ENCODE measurements at places on chromosomes 11 and 22. TPM values are rescaled to one million over a fixed set of nuclear protein-coding genes. Genes with fewer than 3 reads are reported as not detected.

Gene PRG3
- not detected for total RNA-seq

Gene DKK3
- 25.9 TPM for total RNA-seq

Gene TH
- total RNA-seq: not detected

DNA sequence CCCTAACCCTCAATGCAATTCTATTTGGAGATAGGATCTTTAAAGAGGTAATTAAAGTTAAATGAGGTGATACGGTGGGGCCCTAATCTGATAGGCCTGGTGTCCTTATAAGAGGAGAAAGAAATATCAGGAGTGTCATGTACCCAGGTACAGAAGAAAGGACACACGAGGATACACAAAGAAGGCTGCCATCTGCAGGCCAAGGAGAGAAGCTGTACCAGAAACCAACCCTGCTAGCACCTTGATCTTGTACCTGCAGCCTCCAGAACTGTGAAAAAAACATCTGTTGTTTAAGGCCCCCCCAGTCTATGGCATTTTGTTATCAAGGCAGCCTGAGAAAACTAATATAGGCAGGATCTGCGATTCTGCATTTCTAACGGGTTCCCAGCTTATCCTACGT, 44.2 kb downstream of the FBXO7 start:
- H3K4me3 ChIP-seq: no peak overlapping the region
- DNase-seq: no peak
- H3K36me3 ChIP-seq: no peaks in the 10 kb centered on the region
- H3K27me3 ChIP-seq: no peaks in the 10 kb centered on the region
- H3K27ac ChIP-seq: no peak overlapping the region

DNA sequence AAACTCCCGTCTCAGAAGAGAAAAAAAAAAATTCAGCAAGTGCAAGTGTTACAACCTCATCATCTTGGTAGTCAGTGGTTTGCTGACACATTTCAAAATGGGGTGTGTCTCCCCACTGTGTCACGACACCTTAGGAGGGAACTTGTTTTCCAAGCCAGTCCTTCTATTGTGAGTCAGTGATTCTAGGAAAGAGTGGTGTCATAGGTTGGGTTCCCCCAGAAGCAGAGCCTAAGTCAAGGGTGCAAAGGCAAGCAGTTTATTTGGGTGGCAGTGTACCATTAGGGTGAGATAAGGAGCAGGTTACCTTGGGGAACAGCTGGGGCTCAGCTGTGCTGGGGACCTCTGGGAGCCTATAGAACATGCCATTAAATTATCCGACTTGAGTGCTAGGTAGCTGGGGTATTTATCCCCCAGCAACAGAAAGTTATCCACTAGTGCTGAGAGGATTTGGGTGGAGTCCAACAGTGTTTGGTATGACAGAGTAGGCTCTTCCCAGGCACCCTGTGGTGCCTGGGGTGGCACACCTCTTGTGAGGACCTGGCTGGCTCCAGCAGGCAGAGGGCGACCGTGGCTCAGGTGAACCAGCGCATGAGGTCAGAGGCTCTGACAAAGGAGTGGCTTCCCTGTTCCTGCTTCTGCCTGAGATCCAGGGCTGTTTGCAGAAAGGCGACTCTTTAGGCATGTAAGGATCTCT, 41.7 kb downstream of the KIAA1671 start:
- no peaks in the 10 kb centered on the region for H3K4me1 ChIP-seq
- no peaks in the 10 kb centered on the region for H3K27me3 ChIP-seq
- H3K4me3 ChIP-seq: no peak overlapping the region

GRCh38 chr11:119906376-119906775, 177.4 kb upstream of the NECTIN1 start:
- no peaks in the 10 kb centered on the region for H3K36me3 ChIP-seq
- no peaks in the 10 kb centered on the region for H3K27me3 ChIP-seq
- H3K27ac ChIP-seq: peak overlapping the region; percentile 76
- no peak overlapping the region for H3K4me3 ChIP-seq

DNA sequence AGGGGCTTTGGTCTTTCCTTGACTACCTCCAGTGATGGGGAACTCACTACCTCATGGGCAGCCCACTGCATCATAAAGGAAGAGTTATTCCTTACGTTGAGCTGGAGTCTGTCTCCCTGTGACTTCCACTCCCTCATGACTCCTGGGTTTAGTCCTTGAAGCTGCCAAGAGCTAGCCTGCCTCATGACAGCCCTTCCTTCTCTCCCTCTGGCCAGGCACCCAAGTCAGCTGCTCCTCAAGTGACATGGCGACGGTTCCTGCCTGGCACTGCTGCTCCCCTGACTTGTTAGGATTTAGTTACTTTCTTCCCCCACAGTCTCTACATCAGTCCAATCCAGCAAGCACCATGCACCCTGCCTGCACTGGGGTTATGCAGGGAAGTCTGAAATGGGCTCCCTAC, 196.1 kb upstream of the TBCEL start:
- H3K36me3 ChIP-seq: no peaks in the 10 kb centered on the region
- H3K4me3 ChIP-seq: no peak overlapping the region
- no peaks in the 10 kb centered on the region for H3K27me3 ChIP-seq
- DNase-seq: no peak
- H3K4me1 ChIP-seq: no peaks in the 10 kb centered on the region

DNA sequence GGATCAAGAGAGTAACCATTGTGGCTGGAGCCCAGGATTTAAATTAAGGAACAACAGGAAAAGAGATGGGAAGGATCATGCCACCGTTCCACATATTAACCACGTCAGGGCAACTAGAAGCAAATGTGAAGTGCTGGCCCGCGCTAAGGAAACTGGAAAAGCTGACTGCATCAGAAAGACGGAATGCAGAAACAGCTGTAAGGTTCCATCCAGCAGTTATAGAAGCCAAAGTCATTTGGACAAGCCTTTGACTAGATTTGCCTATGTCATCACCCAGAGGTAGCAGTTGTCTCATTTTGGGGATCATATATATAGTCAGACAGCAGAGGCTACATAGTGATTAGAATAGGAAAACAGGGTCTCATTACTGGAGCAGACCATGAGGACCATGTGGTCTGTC, 43.0 kb upstream of the CRTAM start:
- no peaks in the 10 kb centered on the region for H3K36me3 ChIP-seq
- H3K4me3 ChIP-seq: no peak overlapping the region
- no peaks in the 10 kb centered on the region for H3K4me1 ChIP-seq
- H3K27ac ChIP-seq: no peak overlapping the region
